Pancreas (tissue), 10 donors: ENCODE measurements at places on chromosomes 16 and 17. TPM values are rescaled to one million over a fixed set of nuclear protein-coding genes. Genes with fewer than 3 reads are reported as not detected.

The CTU2 gene
- 20.3 TPM for polyA plus RNA-seq

- DNase-seq = no peak
Observed at GRCh38 chr17:11170881-11171280, 70.1 kb upstream of the SHISA6 start.

- no peak for DNase-seq
Observed at GRCh38 chr16:71367241-71367976, 8.9 kb downstream of the CALB2 start.

- DNase-seq = no peak
Observed at GRCh38 chr16:72930396-72930795, 117.5 kb downstream of the ZFHX3 start.

GRCh38 chr16:85664580-85665372 lies 24.0 kb downstream of the GINS2 start:
- DNase-seq = no peak

The PRSS33 gene
- polyA plus RNA-seq = not detected
